ENCODE measurements at places on chromosomes 1 and 21.

GRCh38 chr1:3903141-3904005 lies 3.3 kb upstream of the C1orf174 start:
- DNase-seq = peak; percentile 44

GRCh38 chr1:44262414-44262813 lies 49.1 kb downstream of the DMAP1 start:
- no peak for DNase-seq

DNA sequence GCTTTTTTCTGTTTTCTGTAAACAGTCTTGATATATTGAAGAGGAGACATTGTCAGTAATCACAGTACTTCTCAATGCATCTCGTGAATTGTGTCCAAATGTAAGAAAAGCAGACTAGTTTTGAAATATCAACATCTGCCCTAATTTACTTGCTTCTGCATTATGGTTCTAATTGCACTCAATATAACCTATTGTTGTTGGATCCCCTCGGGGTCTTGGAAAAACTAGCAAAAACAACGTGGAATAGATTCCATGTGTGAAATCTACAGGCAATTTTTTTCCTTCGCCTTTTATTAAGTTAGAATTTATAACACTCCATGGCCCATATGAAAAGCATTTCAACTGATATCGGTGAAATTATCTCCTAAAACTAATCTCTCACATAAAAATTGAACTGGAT lies 236.5 kb downstream of the TTLL7 start:
- no peak for DNase-seq

GRCh38 chr1:20343938-20344302 lies 53.2 kb downstream of the VWA5B1 start:
- no peak for DNase-seq

GRCh38 chr1:172883387-172883791 lies 167.4 kb downstream of the TNFSF18 start:
- no peak for DNase-seq

- DNase-seq = no peak
These were observed 82.4 kb upstream of the PLPPR4 start for GRCh38 chr1:99181892-99182291.
